HFFc6 (cell line): ENCODE measurements at places on chromosomes 11 and 22. TPM values are rescaled to one million over a fixed set of nuclear protein-coding genes. Genes with fewer than 3 reads are reported as not detected.

The OR5A1 gene
- not detected in 2 replicates for total RNA-seq

The HSCB gene
- total RNA-seq, result 15.6 to 17.3 TPM (median 16.5 TPM) in 3 replicates

The ENDOD1 gene
- 21.9 to 26.1 TPM (median 22.3 TPM) in 3 replicates for total RNA-seq

The IFITM1 gene
- 29.9 to 36.1 TPM (median 32.9 TPM) in 3 replicates for total RNA-seq

The OR52E8 gene
- total RNA-seq, result not detected in 3 replicates

The OR2AT4 gene
- not detected in 3 replicates for total RNA-seq

The CDC42EP1 gene
- total RNA-seq, result 93.9 to 104 TPM (median 104 TPM) in 3 replicates

GRCh38 chr11:107655602-107656001 lies 56.3 kb downstream of the SLN start:
- no peak overlapping the region for H3K27ac ChIP-seq
- no peaks in the 10 kb centered on the region for H3K36me3 ChIP-seq
- H3K4me1 ChIP-seq, result no peaks in the 10 kb centered on the region
- no peak for DNase-seq
- peaks cover 6% of the 10 kb centered on the region for H3K27me3 ChIP-seq

DNA sequence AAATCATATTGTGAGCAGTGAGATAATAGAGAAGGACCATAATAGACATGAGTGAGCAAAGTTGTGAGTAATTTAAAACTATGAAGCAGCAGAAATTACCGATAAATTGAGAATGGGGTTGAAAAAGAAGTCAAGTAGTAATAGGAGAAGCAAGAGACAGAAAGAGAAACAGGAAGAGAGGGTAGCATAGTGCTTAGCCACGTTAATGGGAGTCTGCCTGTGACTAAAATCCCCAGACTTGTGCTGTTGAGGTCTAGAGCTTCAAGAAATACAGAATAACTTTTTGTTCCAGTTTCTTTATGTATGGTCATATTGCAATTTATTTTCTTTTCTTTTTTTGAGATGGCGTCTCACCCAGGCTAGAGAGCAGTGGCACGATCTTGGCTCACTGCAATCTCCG lies 368.7 kb downstream of the METTL15 start:
- no peaks in the 10 kb centered on the region; the same call in 1 of the 2 replicates for H3K27me3 ChIP-seq
- peaks cover 2% of the 10 kb centered on the region; the same call in 1 of the 2 replicates for H3K4me1 ChIP-seq
- H3K27ac ChIP-seq, result no peak overlapping the region
- H3K36me3 ChIP-seq, result no peaks in the 10 kb centered on the region
- no peak overlapping the region for H3K4me3 ChIP-seq

DNA sequence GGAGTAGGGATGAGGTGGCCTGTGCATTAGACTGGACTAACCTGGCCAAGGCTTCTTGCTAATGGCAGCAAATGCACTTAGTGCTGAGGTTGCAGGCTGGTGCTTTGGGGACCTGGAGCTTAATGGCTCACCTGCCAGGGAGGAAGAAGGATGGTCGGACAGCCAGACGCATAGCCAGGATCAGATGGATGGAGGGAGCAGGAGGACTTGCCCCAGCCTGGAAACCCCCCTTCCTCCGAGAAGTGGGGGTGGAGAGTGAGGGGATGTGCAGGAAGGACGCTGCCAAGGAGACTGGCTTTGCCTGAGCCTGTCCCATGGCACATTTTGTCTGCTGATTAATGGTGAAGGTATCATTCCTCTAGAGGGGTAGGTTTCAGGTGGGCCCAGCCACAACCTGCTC lies 17.9 kb downstream of the IGLL1 start:
- peaks cover 49% of the 10 kb centered on the region for H3K27me3 ChIP-seq
- no peak overlapping the region for H3K27ac ChIP-seq
- H3K36me3 ChIP-seq, result no peaks in the 10 kb centered on the region
- H3K4me3 ChIP-seq, result no peak overlapping the region
- DNase-seq, result no peak

DNA sequence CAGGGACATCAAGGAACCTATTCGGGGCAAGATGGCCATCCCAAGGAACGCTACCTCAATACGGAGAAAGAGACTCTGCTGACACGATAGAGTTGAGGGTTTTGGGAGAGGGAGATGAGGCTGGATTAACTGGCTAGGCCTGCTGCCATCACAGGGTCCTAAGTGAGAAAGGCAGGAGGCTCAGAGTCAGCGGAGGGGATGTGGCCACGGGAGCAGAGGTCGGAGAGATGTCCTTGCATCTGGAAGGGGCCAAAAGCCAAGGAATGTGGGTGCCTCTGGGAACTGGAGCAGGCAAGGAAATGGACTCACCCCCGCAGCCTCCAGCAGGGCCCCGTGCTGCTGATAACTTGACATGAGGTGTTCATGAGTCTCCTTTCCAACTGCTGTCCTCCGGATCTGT lies 31.0 kb upstream of the RFPL3 start:
- peaks cover 17% of the 10 kb centered on the region for H3K27me3 ChIP-seq
- H3K4me1 ChIP-seq, result no peaks in the 10 kb centered on the region
- H3K4me3 ChIP-seq, result no peak overlapping the region

DNA sequence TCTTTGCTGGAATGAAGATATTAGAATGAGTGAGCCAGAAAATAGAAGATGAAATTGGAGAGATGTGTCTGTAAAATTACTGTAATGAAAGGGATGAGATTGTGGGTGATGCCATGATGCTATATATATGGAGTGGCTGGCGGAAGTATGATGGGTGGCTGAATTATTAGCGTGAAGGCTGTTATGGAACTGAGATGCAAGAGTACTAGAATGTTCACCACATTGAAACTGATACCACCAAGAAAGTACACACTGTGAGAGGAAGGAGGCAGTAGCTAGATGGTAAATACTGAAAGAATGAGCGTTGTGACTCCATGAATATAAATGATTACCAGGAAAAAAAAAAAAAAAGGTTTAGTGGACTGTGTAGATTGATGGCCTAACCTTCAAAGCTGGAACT lies 411.9 kb downstream of the CNTN5 start:
- H3K4me1 ChIP-seq, result no peaks in the 10 kb centered on the region
- 0 out of 2 replicates have a peak, but pooled peaks cover 5% of the 10 kb centered on the region for H3K36me3 ChIP-seq
- H3K27me3 ChIP-seq, result no peaks in the 10 kb centered on the region
- no peak overlapping the region for H3K4me3 ChIP-seq
- no peak for DNase-seq

DNA sequence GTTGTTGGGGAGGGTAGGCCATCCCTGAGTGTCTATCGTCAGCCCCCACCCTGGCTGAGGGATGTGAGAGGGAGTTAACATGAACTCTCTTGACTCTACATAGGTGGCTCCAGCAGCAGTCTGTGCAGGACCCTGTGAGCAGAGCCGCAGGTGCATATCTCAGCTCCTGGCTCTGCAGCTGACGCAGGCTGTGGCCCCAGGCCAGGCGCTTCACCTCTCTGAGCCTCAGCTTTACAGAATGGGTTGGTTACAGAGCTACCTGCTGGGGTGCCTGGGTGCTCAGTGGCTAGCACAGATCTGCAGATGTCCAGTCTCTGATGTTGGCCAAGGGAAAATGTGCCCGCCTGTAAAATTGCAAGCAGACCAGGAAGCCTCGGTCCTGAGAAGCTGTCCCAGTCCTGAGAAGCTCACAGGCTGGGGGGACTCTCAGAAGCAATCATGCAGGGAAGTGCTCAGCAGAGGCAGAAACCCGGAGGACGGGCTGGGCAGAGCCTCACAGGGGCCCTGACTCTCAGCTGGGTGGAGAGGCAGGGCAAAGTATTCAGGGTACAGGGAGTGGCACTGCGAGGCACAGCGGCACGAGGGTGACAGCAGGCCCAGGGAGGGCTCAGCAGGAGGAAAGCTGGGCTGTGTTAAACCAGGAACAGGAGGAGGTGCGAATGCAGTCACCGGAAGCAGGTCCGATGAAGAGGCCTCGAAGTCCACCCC lies 15.9 kb upstream of the LRP5 start:
- H3K27ac ChIP-seq, result no peak overlapping the region
- H3K27me3 ChIP-seq, result peaks cover 3% of the 10 kb centered on the region; the same call in 1 of the 2 replicates
- no peaks in the 10 kb centered on the region for H3K4me1 ChIP-seq
- H3K36me3 ChIP-seq, result no peaks in the 10 kb centered on the region
- no peak overlapping the region for H3K4me3 ChIP-seq

GRCh38 chr22:39625569-39626537 lies 55.3 kb downstream of the CACNA1I start:
- H3K4me3 ChIP-seq, result no peak overlapping the region
- no peak overlapping the region for H3K27ac ChIP-seq
- H3K36me3 ChIP-seq, result no peaks in the 10 kb centered on the region
- peaks cover 26% of the 10 kb centered on the region for H3K27me3 ChIP-seq

DNA sequence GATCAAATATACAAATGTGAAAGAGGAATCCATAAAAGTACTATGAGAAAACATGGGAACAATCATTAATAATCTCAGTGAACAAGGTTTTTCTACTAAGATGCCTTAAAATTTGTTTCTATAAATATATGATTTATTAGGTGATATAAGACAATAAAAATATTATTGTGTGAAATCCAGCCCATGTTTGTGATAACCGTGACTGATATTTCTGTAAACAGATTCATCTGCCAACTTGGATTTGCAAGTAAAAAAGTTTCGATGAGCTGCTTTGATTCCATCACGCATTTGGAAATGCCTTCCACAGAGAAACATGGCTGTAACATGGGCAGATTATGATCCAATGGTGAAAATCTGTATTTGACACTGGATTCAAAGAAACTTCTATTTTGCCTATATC lies 157.8 kb downstream of the NXPE2 start:
- no peaks in the 10 kb centered on the region for H3K27me3 ChIP-seq
- no peaks in the 10 kb centered on the region for H3K36me3 ChIP-seq
- no peaks in the 10 kb centered on the region for H3K4me1 ChIP-seq
- no peak for DNase-seq
- no peak overlapping the region for H3K4me3 ChIP-seq

DNA sequence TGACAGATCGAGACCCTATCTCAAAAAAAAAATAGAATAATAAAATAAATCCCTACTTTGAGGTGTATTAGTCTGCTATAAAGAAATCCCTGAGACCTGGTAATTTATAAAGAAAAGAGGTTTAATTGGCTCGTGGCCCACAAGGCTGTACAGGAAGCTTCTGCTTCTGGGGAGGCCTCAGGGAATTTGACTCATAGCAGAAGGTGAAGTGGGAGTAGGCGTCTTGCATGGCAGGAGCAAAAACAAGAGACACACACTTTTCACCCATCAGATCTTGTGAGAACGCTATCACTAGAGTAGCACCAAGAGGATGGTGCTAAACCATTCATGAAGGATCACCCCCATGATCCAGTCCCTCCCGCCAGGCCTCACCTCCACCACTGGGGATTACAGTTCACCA lies 29.2 kb downstream of the CDPF1 start:
- no peak for DNase-seq
- no peaks in the 10 kb centered on the region; the same call in 1 of the 2 replicates for H3K27me3 ChIP-seq
- H3K27ac ChIP-seq, result no peak overlapping the region
- H3K36me3 ChIP-seq, result peaks cover 35% of the 10 kb centered on the region
- peaks cover 6% of the 10 kb centered on the region; the same call in 1 of the 2 replicates for H3K4me1 ChIP-seq

- H3K36me3 ChIP-seq, result no peaks in the 10 kb centered on the region
- no peak overlapping the region for H3K4me3 ChIP-seq
- DNase-seq, result no peak
- H3K27ac ChIP-seq, result no peak overlapping the region
Measured at GRCh38 chr22:30282616-30283046, 6.7 kb downstream of the CASTOR1 start.

- H3K27ac ChIP-seq, result peak overlapping the region; percentile 87
- H3K4me3 ChIP-seq, result peak overlapping the region; percentile 63
- H3K27me3 ChIP-seq, result no peaks in the 10 kb centered on the region; the same call in 1 of the 2 replicates
- H3K4me1 ChIP-seq, result peaks cover 38% of the 10 kb centered on the region
- no peak for DNase-seq
- H3K36me3 ChIP-seq, result no peaks in the 10 kb centered on the region
Measured at GRCh38 chr11:107840129-107840484, 18.5 kb downstream of the SLC35F2 start.

DNA sequence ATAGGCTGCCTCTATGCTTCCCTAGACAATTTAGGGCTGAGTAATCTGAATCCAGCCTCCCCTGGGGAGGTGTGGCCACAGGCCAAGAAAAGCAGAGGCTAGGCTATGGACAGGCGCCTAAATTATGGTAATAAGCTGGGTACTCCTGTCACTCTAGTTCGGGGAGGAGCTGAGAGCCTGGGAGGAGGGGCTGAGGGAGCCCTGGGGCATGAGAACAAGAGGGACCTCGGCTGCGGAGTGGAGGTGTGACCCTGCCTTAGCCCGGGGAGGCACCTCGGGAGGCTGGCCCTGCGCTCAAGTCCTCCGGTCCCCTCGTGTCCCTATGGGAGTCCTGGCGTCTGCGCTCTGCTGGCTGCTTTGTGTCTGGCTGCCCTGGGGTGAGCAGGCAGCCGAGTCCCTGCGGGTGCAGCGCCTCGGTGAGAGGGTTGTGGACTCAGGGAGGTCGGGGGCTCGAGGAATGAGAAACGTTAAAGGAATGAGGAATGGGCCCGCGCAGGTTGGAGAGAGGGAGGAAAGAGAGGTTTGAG lies at the start of gene OTOG:
Gene OTOG (plus strand): TSS at position 209 of the 527 bp plus-strand sequence. CDS start 114 bp downstream, at position 323.
- no peak within 1 kb of the TSS for H3K27ac ChIP-seq
- H3K4me3 ChIP-seq, result no peak within 1 kb of the TSS
- no peaks in the 10 kb centered on the region for H3K36me3 ChIP-seq
- H3K4me1 ChIP-seq, result no peaks in the 10 kb centered on the region

GRCh38 chr22:37589636-37590035 lies 9.7 kb upstream of the LGALS2 start:
- H3K27ac ChIP-seq, result no peak overlapping the region
- H3K4me3 ChIP-seq, result no peak overlapping the region
- no peak for DNase-seq
- peaks cover 25% of the 10 kb centered on the region for H3K27me3 ChIP-seq
- H3K4me1 ChIP-seq, result peaks cover 12% of the 10 kb centered on the region

GRCh38 chr11:70545610-70545912 lies 147.2 kb downstream of the CTTN start:
- no peak overlapping the region for H3K27ac ChIP-seq
- H3K4me1 ChIP-seq, result no peaks in the 10 kb centered on the region
- peaks cover 10% of the 10 kb centered on the region; the same call in 1 of the 2 replicates for H3K36me3 ChIP-seq

DNA sequence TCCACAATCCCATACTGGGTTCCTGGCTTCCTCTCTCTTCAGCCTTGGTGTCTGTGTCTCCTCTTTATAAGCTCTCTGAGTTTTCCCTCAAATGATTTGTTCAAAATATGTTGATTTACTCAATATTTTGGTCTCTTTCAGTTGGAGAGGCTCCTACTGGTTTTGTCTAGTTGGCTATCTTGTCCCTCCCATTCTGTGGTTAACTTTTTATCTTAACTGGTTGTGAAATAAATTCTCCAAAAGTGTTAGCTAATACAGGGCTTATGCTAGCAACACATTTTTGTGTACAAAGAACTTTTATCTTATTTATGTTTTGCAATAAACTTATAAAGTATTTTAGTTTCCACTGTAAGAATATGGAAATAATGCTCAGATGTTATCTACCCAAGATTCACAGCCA lies 200.9 kb downstream of the AASDHPPT start:
- H3K4me3 ChIP-seq, result no peak overlapping the region
- no peaks in the 10 kb centered on the region for H3K36me3 ChIP-seq
- H3K27ac ChIP-seq, result no peak overlapping the region

- H3K4me1 ChIP-seq, result peaks cover 13% of the 10 kb centered on the region
- no peaks in the 10 kb centered on the region for H3K27me3 ChIP-seq
- no peak overlapping the region for H3K4me3 ChIP-seq
- H3K27ac ChIP-seq, result no peak overlapping the region
- H3K36me3 ChIP-seq, result no peaks in the 10 kb centered on the region
Measured at GRCh38 chr11:111176603-111177002, 68.9 kb upstream of the POU2AF2 start.
